ENCODE measurements at places on chromosomes 6 and 20.

GRCh38 chr6:54758340-54758739 is 88.2 kb upstream of the FAM83B start:
- DNase-seq = no peak

DNA sequence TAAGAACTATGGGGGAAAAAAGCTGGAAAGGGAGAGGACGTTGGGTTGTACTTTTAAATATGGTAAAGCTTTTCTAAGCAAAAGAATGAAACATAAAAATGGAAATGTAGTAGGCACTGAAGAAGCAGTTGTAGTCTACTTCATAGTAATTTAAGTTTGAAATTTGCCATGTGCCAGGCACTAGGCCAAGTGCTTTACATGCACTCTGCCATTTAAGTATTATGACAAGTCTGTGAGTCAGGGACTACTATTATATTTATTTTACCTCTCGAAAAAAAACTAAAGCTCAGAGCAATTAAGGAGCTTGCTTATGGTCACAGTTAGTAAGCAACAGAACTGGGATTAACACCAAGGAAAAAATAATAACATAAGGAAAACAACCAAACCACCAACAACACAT is 257.8 kb downstream of the GMDS start:
- DNase-seq = no peak

DNA sequence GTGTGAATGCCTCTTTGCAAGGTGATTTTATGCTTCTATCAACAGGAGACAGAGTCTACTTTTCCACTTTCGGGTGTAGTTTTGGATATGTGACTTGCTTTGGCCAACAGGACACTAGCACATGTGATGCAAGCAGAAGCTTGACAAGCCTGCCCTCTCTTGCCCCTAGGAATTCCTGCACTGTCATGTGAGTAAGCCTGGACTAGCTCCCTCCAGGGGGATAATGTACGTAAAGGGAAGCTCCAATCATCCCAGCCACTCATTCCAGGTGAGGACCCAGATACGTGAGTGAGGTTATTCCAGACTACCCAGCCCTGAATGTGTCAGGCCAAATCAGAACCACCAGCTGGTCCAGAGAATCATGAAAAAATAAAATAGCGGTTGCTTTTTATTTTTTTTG is 33.3 kb downstream of the BEND3 start:
- no peak for DNase-seq

DNA sequence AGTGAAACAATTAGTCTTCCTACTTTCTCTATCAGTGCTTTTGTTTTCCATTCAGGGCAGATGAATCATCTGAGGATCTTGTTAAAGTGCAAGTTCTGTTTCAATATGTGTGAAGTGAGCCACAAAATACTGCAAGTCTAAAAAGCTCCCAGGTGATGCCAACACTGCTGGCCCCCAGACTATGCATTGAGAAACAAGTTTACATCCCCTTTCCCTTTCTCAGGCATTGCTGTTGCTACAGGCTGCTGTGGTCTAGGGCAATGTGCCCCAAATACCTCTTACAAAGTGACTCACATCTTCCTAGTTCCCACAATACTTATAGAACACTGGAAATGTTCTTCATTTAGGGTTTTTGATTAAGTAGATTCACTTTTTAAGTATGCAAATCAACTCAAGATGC is 31.8 kb downstream of the ABRACL start:
- no peak for DNase-seq

- no peak for DNase-seq
Measured at GRCh38 chr6:33857932-33858475, 54.2 kb upstream of the MLN start.

- DNase-seq = no peak
Measured at GRCh38 chr6:80181352-80182081, 75.0 kb downstream of the BCKDHB start.

DNA sequence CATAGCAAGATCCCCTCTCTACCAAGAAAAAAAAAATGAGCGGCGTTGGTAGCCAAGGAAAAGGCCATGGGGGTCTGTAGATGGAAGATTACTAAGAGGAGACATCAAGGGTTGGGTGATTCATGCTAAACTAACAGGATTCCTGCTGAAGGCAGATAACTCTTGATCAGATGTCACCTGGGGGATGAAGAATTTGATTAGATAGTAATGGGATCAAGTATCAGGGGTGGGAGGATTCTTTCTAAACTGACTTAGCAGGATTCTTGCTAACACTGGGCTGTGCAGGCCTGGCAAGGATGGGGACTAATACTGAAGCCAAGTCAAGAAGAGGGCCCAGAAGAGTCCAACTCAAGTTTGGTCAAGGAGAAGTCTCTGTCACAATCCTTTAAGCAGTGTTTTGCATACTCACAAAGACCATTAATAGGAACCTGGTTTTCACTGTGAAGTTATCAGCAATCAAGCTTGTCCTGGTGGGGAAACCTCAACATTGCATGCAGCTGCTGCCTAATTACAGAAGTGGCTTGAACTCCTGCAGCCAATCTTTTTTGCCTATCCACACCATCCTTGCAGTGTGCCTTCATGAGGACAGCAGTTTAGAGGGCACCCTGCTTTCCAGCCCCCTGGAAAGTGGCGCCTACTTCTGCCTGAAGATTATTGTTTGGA is 61.3 kb downstream of the ANKRD6 start:
- DNase-seq = no peak

Measured in neural crest cell (in vitro differentiated cells).